ENCODE measurements at places on chromosomes 5 and 9. TPM values are rescaled to one million over a fixed set of nuclear protein-coding genes. Genes with fewer than 3 reads are reported as not detected.
A peak's percentile ranks its signal among the peaks of the same experiment; 100 is the strongest.

- DNase-seq: no peak
Observed at GRCh38 chr9:93601063-93601462, 24.7 kb downstream of the PHF2 start.

DNA sequence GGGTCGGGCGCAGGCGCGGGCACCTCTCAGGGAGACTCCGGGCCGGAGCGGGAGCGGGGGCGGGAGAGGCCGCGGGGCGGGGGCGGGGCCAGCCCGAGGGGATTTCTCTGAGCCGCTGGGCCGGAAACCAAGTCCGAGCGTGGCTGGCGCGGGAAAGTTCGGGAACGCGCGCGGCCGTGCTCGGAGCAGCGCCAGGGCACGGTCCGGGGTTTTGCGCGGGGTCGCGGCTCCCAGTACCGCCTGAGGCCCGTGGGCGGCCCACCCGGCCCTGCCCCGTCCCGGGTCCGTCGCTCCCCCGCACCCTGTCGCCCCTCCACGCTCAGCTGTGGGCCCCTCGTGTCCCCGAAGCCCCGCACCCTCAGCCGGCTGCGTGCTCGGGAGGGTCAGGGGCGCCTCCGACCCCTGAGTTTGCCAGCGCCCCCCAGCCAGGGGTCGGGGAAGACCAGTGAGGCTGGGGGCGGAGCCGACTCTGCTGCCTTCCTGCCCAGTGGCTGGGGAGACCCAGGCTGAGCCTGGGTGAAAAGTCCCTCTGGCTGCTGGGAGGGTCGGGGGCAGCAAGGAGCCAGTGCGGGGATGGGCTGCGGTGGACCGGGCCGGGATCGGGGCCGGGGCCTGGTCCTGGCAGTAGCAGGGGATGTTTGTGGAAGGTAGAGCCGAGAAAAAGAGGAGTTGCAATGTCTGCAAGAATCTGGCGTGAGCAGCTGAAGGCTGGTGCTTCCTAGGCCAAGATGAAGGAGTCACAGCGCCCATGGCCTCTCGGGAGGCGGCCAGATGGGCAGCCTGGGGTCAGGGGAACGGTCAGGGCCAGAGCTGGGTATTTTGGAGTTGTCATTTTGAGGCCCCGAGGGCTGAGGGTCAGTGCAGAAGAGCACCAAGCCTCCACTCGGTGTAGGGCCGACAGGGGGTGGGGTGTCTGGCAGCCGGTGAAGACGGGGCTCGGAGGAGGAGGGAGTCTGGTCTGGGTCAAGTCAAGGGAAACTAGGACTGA is 588 bp downstream of the TRAF2 start:
- no peak for DNase-seq

GRCh38 chr5:57456531-57457135 is 26.0 kb downstream of the ACTBL2 start:
- DNase-seq: no peak

- peak; percentile 53 for DNase-seq
Observed at GRCh38 chr5:16936150-16936988, at the start of gene MYO10. Gene MYO10, minus strand, starts transcription at chr5:16936288. Its CDS starts 480 bp downstream, at chr5:16935808.

The OXCT1 gene
- total RNA-seq: 49.4 TPM

The SPINK6 gene
- total RNA-seq: not detected

The ADAMTS2 gene
- total RNA-seq: 7.0 TPM

The RASEF gene
- 0.73 TPM for total RNA-seq

GRCh38 chr5:171748720-171749119 is 36.9 kb upstream of the SMIM23 start:
- DNase-seq: no peak

The SLCO6A1 gene
- not detected for total RNA-seq

- no peak for DNase-seq
Observed at GRCh38 chr5:122586351-122586750, 188.5 kb upstream of the SNX2 start.

DNA sequence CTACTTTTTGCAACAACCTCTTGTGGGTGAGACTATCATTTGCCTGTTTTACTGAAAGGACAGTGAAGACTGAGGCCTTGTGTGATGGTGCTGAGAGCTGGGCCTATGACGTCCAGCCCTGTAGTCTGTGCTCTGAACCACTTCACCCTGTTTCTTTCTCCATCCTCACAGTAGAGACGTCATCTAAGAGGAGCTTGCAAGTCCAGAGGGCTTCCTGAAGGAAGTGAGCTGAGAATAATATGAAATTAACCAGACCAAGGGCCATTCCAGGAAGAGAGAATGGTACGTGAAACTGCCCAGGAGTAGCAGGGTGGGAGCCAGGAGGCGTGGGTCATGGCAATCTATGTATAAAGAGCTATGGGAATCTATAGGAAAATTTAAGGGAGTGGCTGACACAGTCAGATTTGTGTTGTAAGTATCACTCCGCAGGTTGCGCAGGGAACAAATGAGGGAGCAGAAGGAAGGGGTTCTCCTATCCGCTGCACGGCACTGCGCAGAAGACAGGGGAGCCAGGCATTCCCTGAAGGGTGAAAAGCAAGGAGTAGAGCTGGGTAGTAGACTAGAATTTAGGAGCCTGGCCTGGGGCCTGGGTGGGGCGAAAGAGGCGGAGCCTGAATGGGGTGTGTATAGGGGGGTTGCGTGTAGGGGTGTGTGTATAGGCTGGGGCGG is 596 bp upstream of the FGFR4 start:
- no peak for DNase-seq

- DNase-seq: no peak
Observed at GRCh38 chr5:6190838-6191237, 187.5 kb downstream of the MED10 start.

The MLANA gene
- not detected for total RNA-seq

- no peak for DNase-seq
Observed at GRCh38 chr5:39517800-39518199, 93.0 kb upstream of the DAB2 start.

DNA sequence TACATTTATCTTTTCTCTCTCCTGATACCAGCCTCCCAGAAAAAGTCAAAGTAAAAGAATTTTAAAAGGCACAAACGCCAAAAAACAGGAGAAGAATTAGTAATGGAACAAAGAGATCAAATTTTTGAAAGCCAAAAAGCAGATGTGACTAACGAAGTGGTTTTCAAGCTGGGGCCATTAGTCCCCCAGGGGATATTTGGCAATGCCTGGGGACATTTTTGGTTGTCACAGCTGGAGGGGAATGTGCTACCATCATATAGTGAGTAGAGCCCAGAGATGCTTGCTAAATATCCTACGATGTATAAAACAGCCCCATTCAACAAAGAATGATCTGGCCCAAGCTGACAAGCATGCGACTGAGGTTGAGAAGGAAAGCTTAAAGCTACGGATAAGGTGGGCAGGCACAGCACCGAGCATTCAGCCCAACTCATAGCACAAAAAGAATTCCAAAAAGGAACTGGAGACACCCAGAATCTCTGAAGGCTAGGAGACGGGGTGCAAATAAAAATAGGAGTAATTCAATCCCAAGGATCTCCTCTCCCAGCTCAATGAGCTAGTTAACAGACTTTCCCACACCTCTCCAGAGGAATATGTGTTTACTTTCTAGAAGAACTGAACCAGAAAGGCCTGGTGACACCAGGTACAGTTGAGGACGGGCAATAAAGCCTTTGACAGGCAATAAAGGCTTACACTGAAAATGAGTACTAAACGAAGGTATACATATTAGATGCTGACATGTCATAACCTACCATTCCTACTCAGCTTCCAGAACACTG is 269.0 kb downstream of the DENND1A start:
- no peak for DNase-seq

DNA sequence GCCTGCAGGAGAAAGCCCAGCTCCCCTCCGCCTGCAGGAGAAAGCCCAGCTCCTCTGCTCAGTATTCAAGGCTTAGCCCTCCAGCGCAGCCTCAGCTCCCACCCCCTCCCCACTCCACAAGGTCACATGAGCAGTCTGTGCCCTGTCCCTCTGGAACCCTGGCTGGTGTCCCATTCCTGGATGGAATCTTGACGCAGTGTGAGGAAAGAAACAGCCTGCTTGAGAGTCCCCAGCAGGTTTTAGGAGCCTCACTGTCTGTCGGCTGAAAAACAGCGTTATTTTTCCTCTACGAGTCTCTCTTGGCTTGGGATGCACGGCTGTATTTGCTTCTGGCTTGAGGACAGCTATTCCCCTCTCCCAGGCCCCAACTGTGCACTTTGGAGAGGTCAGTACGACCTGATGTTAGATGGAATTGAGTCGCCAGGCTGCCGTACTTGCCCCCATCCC is 210.1 kb upstream of the TRIM32 start:
- DNase-seq: no peak

The IFNB1 gene
- total RNA-seq: not detected

- no peak for DNase-seq
Observed at GRCh38 chr5:107566986-107567385, 103.8 kb downstream of the EFNA5 start.

The CARD9 gene
- 1.9 TPM for total RNA-seq

- no peak for DNase-seq
Observed at GRCh38 chr5:60586307-60586901, 113.6 kb downstream of the DEPDC1B start.

DNA sequence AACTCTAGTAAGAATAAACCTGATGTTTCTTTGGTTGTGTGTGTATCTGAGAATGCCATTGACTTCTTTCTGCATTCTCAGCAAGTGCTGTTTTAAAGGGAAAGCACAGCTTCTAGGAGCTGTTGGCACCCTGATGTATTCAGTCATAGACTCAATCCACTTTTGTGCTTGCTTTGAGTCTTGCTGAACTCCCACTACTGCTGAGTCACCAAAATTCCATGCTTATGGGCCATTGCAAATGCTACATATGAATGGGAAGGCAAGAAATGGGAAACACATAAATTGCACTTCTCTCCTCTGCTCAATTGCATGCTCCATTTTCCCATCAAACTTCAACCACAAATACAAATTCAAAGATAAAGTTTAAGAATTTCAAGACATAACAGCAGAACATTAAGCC is 9.8 kb upstream of the FTMT start:
- DNase-seq: no peak

DNA sequence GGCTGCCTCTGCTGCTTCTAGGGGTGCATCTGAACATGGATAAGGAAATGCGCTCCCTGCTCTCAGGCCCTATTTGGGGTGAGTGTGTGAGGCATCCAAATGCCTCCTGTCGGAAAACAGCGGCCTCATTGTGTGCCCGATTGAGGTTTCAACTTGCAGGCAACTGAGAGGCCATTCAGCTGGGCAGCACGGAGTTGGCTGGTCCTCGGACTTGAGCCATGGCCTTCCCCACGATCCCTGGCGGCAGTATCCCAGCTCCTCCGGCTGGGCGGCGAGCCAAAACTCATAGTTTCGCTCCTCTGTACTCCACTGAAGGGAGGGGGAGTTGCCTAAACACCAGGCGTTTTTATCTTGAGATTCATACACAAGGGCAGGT is 597.3 kb upstream of the SGCD start:
- peak; percentile 16 for DNase-seq

DNA sequence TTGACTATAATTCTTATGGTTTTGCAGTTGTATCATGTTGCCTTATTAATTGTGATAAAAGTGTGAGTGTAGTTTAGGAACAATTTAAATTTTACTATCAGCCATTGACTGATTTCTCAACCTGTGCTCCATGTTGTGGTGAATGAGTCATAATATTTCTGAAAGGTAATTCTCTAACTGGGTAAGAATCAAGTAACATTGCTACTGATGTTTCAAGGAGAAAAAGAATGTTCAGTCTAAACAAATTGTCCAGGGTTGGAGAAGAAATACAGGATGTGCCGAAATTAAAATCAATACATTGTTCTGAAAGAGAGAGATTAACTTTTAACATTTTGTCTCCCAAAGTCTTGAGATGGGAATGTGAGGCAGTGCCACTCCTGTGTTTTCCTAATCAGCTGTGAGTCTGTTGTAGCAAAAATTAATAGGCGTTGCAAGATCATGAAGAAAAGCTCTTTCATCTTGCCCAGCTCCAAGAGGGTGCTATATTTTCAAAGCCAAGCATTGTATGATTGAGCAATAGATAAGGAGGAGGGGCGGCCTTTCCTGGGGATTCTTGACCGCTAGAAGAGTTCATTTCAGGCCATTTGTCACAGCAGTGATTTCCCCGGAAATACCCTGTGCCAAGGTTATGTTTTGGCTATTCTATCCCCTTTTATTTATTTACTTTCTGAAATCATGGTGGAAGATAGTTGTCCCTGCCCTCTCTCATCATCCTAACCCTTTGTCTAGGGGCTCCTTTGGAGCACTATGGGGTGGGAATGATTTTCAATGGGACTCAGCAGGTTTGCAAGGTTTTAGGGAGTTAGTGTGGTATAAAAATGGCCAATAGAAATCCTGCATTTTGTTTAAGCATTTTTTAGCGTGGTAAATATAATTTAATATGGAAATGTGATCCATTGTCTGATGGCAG is 151.6 kb downstream of the FOCAD start:
- peak; percentile 1 for DNase-seq

DNA sequence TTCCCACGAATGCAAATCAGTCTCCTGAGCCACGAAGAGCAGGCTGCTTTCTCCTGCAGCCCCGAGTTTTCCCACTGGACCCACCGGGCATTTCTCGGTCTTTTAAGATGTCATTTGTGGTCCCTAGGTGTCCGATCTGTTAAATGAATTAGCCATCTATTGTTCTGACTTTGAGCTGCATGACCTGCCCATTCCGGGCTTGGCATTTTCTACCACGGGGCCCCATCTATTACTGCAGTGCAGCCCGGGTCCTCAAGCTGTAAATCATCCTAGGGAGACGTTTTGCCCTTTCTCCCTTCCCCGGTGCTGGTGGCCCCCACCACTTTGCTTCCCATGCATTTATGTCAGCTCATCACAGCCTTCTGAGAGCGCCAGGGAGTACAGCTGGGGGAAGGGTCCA is 405.4 kb downstream of the IRX1 start:
- DNase-seq: no peak

The ANKRD18A gene
- 7.3 TPM for total RNA-seq

The FOXI1 gene
- total RNA-seq: not detected

DNA sequence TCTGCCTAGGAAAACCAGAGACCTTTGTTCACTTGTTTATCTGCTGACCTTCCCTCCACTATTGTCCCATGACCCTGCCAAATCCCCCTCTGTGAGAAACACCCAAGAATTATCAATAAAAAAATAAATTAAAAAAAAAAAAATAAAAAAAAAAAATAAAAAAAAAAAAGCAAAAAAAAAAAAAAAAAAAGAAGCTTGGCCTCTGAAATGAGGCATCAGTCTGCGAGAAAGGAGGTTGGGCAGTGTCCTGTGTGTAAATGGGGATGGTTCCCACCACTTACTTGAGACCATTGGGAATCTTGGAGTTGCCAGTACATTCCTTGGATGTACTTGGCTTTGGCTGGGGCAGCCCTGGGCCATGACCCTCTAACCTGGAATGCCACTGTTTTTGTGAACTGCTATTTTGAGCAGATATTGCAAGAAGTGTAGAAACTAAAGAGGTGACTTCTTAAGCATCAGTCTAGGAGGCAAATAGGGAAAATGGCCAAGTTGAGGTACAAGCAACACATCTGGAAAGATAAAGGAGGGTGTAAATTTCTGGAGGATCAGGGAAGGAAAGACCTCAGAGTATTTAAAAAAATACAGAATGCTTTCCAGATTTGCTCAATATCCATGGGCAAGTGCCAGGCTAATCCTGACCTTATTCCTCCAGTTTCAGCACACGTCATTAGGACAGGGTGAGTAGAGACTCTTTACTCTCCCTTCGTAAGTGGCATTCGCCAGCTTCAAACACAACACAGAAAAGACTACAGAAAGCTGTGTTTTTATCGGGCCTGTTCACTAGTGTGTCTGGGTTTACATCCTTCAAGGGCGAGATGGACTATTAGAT is 58.1 kb downstream of the HSPA4 start:
- no peak for DNase-seq

The CYFIP2 gene
- 94.8 TPM for total RNA-seq

Measured in cerebellum (tissue), 4 donors.